Vagina (tissue), 2 donors: ENCODE measurements at places on chromosomes 13 and 19.

GRCh38 chr13:82330499-82330898 is 1551.8 kb downstream of the SLITRK1 start:
- DNase-seq: no peak

- DNase-seq: no peak
These were observed 7.8 kb downstream of the ILF3 start for GRCh38 chr19:10661946-10662345.

DNA sequence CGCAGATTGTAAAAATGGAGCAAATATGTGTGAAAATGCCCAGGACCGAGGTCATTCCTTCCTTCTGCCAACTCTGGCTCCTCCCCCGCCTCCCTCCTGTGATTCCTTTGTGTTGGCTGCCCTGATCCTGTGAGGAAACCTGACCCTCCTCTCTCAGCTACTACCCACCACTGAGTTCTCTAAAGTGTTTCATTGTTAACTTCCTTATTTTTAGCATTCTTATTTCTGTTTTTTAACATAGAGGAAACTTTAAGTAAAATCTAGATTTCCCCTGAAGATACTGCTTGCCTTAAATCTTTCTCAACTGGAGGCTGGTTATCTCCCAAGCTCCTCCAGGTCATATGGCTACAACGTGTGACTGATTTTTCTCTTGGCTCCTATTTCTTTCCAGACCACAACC is 21.7 kb upstream of the FBXL3 start:
- DNase-seq: no peak

DNA sequence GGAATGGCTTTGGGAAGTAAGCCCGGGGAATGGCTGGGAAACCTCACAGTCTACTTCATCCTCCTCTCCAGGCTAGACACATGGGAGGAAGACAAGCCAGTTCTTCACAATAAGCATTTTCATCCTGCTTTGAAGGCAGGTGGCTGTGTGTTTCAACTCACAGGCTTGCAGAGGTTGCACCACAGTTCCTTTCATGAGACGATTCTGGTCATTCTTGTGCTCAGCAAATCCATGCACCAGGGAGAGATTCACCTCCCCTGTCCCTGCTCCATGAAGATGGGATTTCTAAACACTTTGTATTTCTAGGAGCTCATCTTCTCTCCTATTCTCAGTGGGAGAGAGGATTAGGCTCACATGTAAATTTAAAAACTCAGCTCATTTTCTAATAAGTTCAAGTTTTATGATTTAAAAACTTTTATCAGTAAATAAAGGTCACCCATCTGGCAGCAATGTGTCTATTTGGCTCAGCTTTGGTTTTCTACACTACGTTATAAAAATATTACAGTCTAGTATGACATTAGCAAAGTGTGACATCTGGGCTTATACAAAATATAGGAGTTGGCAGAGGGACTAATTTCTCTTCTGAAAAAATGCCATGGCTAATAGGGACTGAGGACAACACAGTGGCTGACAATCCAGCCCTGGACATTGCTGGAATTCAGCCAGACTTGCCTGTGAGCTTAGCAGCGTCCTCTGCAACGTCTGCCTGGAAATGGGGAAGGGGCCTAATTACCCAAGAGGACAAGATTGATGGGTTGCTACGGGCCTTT is 283.2 kb upstream of the SLC10A2 start:
- no peak for DNase-seq

DNA sequence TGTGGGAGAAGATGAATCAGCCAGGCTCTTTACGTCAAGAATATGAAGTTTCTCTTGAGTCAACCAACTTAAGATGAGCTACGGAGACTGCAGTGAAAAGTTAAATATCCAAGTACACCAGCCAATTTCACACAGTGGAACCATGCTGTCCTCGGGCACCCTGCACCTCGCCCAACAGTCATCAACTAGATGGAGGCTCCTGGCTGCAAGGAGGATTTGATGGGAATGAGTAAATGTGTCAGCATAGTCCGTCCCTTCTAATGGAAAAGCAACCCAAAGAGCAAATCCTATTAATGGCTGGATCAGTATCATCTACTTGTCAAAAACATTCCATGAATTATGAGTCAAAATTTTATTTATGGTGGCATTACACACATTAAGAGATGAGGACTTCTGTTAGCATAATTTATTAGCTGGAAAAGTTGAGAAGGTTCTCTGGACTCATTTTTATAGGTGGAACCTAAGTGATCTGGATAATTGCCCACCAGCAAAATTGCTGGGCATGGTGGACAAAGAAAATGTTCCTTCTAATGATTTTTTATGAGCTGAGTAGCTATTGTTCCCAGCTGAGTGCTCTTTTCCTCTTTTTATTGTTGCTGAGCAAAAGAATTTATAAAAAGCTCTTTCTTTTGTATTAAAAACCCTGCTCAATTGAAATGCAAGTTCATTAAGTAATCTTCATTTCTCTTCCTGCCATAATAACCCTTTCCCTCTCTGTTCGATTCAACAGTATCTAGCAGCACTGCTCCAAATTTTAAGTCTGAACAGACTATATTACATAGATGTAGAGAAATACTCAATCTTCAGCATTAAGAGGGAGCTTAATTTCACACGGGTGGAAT is 88.4 kb downstream of the DNAJC15 start:
- no peak for DNase-seq

DNA sequence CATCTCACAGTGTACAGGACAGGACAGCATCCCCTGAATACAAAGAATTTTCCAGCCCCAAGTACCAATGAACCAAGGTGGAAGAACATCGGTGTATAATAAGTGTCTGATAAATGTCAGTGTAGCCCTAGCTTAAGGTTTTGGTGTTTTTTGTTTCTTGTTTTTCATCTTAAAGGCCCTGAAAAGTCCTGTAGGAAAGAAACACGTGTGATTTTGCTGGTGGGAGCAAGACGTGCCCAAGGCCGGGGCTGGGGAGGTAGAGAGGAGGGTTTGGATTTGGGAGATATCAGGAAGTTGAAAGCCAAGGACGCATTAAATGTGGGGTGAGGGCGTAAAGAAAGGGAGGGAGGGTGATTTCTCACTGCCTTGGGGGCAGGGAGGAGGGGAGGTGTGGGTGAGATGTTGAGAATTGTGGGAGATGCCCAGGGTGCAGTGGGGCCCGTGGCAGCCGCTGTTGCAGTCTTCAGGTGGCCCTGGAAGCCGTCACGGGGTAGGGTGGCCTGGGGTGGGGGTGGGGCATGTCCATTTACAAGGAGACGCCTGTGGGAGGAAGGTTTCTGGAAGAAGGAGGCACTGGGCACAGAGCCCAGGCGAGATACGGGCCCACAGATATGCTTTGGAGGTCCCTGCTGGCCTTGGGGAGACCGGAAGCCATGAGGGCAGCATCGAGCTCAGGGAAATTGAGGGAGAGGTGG is 6.7 kb downstream of the CAMSAP3 start:
- DNase-seq: no peak

- DNase-seq: no peak
These were observed 67.4 kb upstream of the EDNRB start for GRCh38 chr13:77985866-77986636.

- DNase-seq: no peak
These were observed 40.6 kb downstream of the FBN3 start for GRCh38 chr19:8108560-8109445.

DNA sequence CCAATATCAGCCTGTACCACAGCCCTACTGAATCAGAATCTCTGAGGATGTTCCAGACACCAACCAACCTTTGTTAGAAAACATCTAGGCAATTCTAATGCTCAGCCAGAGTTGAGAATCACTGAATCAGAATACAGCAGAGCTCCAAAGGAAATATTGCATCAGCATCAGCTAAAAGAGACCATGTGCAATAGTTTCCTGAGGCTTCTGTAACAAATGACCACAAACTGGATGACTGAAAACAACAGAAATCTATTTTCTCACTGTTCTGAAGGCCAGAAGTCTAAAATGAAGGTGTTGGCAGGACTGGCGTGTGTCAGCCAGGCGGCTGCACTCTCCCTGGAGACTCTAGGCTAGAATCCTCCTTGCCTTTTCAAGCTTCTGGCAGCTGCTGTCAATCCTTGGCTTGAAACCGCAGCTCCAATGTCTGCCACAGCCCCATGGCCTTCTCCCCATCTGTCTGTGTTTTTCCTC is 1.2 kb upstream of the DCT start:
- DNase-seq: no peak

DNA sequence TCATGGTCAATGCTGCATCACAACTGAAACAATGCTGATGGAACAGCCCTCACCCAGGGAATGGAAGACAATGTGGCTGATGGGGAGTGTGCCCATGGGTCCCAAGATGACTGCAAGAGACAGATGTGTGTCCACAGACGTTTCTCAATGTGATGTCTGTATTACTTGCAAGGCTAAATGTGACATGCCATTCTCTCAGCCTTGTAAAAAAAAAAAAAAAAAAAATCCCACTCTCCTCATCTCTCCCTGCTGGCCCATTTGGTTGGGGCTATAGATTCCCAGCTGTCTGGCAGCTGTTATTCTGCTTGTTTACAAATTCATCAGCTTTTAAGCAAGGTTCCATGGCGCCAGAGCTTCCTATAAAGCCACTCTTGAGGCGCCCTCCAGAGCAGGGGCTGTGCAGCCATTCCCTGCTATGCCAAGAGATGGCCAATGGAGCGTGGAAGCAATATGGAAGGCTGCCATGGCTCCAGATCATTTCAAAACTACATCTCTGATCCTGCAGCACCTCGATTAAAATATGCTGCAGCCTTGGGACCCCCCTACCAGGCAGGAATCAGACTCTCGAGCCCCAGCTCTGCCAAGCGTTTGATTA is 294.8 kb downstream of the FOXO1 start:
- DNase-seq: no peak
